DND-41 (cell line): ENCODE measurements at places on chromosomes 16 and 17.

DNA sequence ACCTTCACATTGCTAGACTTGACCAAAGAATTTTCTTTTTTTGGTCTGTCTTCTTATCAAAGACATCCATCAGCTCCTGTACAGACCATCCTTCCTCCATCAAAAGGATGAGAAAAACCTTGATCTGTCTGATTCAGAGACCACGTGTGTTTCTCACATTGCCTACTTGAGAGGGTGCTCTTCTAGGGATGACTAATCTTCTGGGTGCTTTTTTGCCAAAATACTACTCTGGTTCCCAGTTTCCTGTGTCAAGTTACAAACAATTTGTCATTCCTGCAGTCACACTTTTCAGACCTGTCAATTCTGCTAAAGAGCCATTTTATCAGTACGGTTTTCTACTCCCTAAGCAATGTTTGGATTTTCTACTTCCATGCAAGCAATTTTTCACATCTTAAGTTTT is 492.2 kb downstream of the CDH11 start:
- no peak for DNase-seq
- H3K27me3 ChIP-seq, result no peaks in the 10 kb centered on the region
- no peak overlapping the region for H3K4me3 ChIP-seq
- no peak overlapping the region for H3K27ac ChIP-seq
- no peaks in the 10 kb centered on the region for H3K4me1 ChIP-seq
- H3K36me3 ChIP-seq, result no peaks in the 10 kb centered on the region

DNA sequence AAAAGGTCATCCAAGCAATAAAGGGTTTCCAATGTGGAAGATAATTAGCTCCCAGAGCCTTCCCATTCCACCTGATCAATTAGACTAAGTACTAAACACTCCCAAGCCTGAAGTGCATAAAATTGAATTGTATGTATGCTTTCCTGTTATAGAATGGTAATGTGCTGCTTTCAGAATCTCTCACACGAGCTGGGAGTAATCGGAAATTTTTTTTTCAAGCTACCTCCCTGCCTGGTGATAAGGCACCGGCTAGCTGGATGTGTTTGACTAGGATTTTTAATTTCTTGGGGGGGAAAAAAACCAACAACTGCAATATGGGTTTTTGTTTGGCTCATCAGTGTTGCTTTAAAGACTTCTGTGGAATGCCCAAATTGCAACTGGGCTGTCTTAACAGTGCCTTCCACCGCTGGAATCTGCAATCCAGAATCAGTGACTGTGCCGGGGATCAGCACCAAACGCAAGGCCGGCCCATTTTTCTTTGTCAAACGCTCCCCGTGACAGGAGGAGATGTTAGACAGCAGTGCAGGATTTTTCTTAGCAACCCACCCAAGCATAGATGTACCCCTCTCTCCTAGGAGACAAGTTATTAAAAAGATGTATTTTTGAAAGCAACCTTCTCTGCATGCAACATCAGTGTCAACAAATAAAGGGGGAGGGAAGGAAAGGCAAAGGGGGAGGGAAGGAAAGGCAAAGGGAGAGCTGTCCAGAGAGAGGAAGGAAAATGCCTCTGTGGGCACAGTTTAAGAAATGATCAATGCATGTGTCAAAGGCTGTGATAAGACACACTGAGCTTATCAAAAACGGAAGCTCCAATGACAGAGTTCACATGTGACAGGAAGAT is 387.2 kb downstream of the NPIPA8 start:
- H3K4me1 ChIP-seq, result no peaks in the 10 kb centered on the region
- H3K27ac ChIP-seq, result no peak overlapping the region
- DNase-seq, result no peak
- no peak overlapping the region for H3K4me3 ChIP-seq
- H3K36me3 ChIP-seq, result no peaks in the 10 kb centered on the region
- H3K27me3 ChIP-seq, result no peaks in the 10 kb centered on the region

DNA sequence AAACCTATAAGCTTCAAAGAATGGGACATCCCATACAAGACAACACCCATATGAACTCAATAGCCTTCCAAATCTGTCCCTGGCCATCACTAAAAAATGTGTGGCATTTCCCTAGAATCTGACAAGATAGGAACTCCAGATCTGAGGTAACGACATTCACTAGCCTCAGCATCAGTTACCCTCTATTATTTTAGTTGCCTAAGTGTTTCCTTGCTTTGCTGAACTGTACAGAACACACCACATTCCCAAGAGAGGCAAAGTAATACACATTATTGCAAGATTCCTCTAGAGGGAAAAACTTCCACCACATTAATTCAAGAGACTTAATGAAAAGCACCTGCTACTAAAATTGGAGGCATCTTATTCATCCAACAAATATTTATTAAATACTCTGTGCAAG is 5.0 kb downstream of the LSM12 start:
- H3K4me1 ChIP-seq, result peaks cover 28% of the 10 kb centered on the region
- no peak for DNase-seq
- no peaks in the 10 kb centered on the region for H3K27me3 ChIP-seq
- H3K27ac ChIP-seq, result no peak overlapping the region
- H3K36me3 ChIP-seq, result peaks cover 62% of the 10 kb centered on the region

DNA sequence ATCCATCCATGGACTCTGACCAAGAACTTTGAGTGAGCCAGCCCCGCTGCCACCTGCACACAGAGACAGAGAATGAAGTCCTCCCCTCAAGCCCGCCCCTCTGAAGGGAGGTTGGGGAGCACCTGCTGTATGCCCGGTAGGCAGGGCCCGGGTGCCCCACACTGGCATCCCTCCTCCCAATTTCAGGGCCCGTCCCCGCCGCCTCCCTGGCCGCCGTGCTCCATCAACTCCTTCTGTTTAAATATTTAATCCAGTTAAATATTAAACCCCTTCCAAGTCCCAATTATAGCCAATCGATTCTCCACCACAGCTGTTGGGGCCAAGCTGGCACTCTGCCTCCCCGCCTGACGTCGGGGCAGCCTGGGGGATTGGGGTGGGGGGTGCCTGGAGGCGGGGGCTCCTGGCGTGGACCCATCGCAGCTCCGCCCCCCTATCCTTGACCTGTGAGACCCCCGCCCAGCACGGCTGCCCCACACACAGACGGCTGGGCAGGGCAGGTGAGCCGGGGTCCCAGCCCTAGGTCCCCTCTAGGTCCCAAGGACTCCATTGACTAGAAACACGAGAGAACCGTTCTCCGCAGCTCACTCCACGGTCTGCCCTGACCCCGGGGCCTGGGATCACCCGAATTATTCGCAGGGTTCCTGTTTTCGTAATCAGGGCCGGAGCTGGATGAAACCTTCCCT is 18.0 kb upstream of the CACNA1H start:
- H3K36me3 ChIP-seq, result no peaks in the 10 kb centered on the region
- DNase-seq, result no peak
- H3K27ac ChIP-seq, result no peak overlapping the region
- no peak overlapping the region for H3K4me3 ChIP-seq
- no peaks in the 10 kb centered on the region for H3K4me1 ChIP-seq

GRCh38 chr17:75501378-75502071 is 13.8 kb downstream of the CASKIN2 start:
- H3K4me3 ChIP-seq, result no peak overlapping the region
- H3K4me1 ChIP-seq, result no peaks in the 10 kb centered on the region
- H3K27me3 ChIP-seq, result no peaks in the 10 kb centered on the region
- H3K27ac ChIP-seq, result no peak overlapping the region
- H3K36me3 ChIP-seq, result peaks cover 78% of the 10 kb centered on the region

GRCh38 chr17:52149626-52150025 is 8.9 kb downstream of the CA10 start:
- H3K27ac ChIP-seq, result no peak overlapping the region
- H3K4me3 ChIP-seq, result no peak overlapping the region
- DNase-seq, result no peak
- no peaks in the 10 kb centered on the region for H3K4me1 ChIP-seq
- H3K27me3 ChIP-seq, result no peaks in the 10 kb centered on the region

- no peak for DNase-seq
- peaks cover 3% of the 10 kb centered on the region; the same call in 1 of the 2 replicates for H3K4me1 ChIP-seq
- peaks cover 3% of the 10 kb centered on the region for H3K27me3 ChIP-seq
- no peak overlapping the region for H3K27ac ChIP-seq
- H3K4me3 ChIP-seq, result no peak overlapping the region
- H3K36me3 ChIP-seq, result no peaks in the 10 kb centered on the region
These were observed 154.0 kb upstream of the MAF start for GRCh38 chr16:79754501-79754900.

DNA sequence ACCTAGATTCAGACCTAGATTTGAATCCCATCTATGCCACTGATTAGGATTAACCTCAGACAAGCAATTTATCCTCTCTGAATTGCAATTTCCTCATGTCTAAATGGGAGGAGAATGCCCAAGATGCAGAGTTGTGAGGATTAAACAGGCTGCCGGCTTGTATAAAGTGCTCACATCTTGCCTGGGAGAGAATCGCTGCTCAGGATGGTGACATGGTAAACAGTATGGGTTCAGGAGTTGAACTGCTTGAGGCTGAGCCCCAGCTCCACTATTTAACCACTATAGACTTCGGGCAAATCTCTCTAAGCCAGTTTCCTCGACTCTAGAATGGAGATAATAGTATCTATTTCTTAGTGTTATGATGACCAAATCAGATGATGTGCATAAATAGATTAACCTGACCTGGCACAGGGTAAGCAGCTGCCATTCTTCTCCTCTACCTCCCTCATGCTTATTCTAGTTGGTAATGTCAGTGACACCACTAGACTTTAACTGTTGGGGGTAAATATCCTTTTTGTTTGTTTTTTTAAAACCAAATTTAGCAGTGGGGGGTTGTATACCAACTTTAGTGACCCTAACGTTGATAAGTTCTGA is 732 bp upstream of the RPL27 start:
- no peak for DNase-seq
- H3K27me3 ChIP-seq, result no peaks in the 10 kb centered on the region
- peaks cover 26% of the 10 kb centered on the region for H3K4me1 ChIP-seq
- peak overlapping the region; percentile 51 for H3K4me3 ChIP-seq

DNA sequence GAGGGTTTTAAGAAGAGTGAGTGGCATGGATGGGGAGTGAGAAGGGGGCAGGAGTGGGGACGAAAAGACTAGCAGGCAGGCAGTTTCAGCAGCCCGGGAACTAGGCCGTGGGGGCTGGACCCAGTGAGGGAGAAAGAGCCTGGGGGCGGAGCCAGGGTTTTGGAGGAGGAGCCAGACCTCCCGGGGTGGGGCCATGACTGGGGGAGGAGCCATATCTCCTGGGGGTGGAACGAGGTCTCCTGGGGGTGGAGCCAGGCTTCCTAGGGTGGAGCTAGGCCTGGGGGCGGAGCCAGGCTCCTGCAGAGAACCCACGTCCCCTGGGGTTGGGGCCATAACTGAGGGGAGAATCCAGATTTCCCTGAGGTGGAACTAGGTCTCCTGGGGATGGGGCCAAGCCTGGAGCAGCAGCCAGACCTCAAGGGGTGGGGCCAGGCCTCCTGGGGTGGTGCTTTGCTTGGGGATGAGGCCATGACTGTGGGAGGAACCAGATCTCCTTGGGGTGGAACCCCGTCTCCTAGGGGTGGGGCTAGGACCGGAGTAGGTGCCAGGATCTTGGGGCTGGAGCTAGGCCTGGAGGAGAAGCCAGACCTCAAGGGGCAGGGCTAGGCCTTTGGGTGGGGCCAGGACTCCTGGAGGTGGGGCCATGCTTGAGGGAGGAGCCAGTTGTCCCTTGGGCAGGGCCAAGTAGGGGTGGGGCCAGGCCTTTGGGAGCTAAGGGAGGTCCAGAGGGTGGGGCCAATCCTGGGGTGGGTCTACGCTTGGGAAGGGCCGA is 41.7 kb upstream of the JPH3 start:
- no peaks in the 10 kb centered on the region for H3K27me3 ChIP-seq
- no peaks in the 10 kb centered on the region for H3K4me1 ChIP-seq
- no peaks in the 10 kb centered on the region for H3K36me3 ChIP-seq
- no peak overlapping the region for H3K27ac ChIP-seq

- H3K27ac ChIP-seq, result no peak overlapping the region
- no peaks in the 10 kb centered on the region for H3K4me1 ChIP-seq
- H3K27me3 ChIP-seq, result no peaks in the 10 kb centered on the region
- no peak for DNase-seq
- peaks cover 98% of the 10 kb centered on the region for H3K36me3 ChIP-seq
These were observed 39.1 kb downstream of the NDEL1 start for GRCh38 chr17:8474826-8475225.

DNA sequence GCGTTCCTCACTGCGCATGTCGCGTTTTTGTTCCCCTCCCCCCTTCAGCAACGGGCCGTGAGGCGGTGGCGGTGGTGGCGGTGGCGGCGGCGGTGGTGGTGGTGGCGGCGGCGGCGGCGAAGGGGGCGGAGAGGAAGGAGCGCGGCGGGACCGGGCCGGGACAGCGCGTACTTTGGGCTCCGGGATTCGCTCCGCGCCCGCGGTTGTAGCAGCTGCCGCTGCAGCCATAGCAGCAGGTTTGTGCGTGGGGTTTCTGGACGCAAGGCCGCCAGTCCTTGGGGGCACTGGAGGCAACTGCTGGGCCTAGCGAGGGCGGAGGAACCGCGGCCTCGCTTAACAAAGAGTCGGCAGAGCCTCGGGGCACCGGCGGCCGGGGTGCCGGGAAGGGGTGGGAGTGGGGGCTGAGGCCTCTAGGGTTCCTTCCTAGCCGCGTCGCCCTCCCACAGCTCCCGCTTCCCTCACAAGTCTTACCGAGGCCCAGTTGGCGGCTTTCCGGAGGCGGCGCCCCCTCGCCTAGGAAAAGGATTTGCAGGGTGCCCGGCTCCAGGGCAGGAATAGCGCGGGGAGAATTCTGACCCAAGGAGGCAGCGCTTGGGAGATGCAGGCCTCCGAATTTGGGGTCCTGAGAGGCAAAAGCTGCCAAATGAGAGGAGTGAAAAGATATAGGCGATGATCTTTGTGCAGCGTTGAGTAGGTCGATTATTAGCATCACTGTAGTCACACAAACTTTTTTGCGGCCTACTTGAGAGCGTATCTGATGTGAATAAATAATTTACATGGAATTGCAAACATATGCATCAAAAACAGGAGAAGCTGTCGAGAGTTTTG is at the start of gene DDX42:
Gene DDX42 (plus strand): TSS at position 30 of the 828 bp plus-strand sequence. CDS start 12,880 bp downstream, outside the sequence.
- H3K27me3 ChIP-seq, result no peaks in the 10 kb centered on the region
- H3K36me3 ChIP-seq, result peaks cover 51% of the 10 kb centered on the region
- peak; percentile 92 for DNase-seq
- peaks cover 54% of the 10 kb centered on the region for H3K4me1 ChIP-seq
- H3K4me3 ChIP-seq, result peak within 1 kb of the TSS; percentile 97
